ENCODE measurements at places on chromosomes 3 and 15.

DNA sequence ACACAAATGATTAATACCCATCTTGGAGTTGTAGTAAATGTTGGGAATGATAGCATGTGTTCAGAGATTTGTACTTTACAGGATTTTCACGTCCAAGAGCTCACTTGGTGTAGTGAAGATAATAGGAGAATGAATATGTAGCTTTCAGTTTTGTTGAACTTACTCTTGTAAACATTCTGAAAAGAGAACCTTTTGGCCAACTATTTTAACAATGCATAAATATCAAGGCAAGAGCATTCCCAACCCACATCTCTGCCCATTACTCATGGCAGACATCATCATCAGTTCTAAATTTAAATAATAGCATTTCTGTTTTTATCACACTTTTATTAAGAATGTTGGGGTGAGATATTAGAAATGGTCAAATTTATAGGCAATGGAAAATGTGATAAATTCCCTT is 465.2 kb upstream of the TPRG1 start:
- DNase-seq = no peak

GRCh38 chr3:55488398-55489055 is 1.4 kb upstream of the WNT5A start:
- no peak for DNase-seq

GRCh38 chr3:124584552-124585391 is 145.5 kb upstream of the UMPS start:
- peak; percentile 3 for DNase-seq

GRCh38 chr3:12977117-12977808 is 96.0 kb downstream of the IQSEC1 start:
- DNase-seq = no peak

- no peak for DNase-seq
These were observed 298.2 kb upstream of the SLCO3A1 start for GRCh38 chr15:91555312-91555711.

DNA sequence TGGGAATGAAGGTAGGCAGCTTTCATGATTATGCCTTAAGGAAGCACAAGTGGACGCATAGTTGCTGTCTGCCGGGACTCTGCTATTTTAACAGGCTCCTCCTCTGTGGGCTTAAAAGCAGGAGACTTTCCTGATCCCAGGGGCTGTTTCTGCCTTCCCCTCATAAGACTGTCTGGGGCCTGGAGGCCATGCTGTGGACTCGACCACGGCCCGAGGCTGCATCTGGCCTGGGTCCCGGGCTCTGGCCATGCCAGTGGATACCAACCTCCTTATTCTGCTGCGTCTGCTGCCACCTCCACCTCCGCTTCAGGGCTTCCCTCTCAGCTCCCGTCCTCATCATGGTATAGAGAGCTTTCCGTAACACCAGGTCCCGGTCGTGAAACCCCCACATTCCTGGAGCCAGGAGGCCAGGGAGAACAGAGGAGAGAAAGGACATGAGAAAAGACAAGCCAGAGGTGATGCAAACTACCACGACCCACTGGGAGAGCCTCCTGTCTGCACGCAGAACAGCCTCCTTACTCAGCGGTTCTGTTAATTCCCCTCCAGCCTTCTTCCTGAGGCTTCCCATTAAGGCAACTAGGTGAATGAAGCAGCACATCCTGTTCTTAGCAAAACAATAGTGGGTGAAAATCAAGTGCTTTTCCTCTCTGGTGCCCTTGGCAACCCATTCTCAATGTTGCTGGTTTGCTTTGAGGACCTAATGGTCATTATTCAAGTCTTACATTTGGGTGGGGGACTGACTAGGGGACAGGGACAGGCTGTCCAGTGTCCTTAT is 200.5 kb downstream of the KLF13 start:
- DNase-seq = no peak

DNA sequence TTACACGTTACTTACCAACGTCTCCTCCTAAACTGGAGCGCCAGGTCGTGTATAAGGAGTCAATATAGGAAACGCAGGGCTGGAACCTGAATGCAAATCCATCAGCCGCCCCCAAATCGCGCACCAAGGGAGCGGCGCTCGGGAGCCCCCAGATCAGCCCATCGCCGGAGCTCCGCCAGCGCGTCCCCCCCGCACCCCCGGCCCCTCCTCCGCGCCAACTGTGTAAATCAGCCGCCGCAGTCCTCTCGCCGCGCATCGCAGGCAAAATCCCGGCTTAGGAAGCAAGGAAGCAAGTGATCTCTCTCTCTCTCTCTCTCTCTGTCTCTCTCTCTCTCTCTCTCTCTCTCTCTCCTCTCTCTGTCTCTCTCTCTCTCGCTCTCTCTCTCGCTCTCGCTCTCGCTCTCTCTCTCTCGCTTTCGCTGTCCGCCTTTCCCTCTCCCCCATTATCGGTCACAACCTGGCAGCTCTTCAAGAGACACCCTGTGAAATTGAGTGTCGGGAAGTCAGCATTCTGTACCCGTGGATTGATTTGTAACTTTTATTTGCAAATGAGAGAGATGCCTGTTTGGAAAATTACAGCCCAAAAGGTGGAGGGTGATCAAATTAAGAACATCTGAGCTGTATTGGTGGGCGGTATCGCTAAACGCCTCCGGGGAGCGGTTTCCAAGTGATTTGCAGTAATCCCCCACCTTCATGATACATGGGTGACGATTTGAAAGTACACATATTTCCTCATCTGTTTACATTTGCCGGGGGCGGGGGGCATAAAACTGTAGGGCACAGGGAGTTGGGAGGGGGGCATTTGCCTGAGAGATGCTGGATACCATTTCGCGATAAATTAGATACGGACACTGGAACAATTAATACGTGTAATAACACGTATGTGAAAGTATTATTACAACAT is 645 bp upstream of the SLITRK3 start:
- no peak for DNase-seq

GRCh38 chr3:29789686-29790085 is 508.8 kb downstream of the RBMS3 start:
- DNase-seq = no peak

GRCh38 chr3:147416931-147417330 is 7.8 kb downstream of the ZIC1 start:
- no peak for DNase-seq

DNA sequence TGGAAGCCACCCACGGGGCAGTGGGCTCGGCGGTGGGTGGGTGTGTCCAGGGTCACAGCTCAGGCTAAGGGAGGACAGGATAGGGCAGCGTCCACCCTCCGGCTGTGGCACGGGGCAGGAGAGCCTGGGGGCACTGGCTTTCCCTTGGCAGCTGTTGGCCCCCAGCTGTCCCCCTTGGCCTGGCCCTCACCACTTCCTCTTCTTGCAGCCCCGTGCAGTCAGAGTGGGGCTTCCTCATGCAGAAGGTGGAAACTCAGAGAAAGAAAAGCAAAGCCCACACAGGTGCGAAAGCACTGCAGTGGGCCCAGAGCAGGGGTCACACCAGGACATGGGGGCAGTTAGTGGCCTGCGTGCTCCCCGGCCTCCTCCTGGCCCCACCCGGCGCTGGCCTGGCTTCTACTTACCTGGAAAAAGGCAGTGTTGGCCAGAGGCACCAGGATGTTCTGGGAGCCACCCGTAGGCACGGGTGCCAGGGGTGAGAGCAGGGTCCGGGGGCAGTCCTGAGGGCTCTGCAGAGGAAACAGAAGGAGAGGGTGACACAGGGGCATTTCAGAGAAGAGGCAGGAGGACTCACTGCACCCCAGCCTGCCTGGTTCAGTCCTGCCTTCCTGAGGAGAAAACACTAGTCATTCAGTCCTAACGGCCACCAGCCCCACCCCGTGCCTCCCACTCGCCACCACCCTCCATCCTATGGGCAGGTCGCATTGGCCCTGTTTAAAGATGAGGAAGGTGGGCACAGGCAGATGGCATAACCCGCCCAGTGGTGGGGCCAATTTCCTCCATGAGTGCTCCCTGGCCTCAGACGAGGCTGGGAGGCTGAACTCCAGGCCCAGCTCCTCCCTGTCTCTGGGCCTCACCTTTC is 28.3 kb downstream of the PLXND1 start:
- DNase-seq = no peak

DNA sequence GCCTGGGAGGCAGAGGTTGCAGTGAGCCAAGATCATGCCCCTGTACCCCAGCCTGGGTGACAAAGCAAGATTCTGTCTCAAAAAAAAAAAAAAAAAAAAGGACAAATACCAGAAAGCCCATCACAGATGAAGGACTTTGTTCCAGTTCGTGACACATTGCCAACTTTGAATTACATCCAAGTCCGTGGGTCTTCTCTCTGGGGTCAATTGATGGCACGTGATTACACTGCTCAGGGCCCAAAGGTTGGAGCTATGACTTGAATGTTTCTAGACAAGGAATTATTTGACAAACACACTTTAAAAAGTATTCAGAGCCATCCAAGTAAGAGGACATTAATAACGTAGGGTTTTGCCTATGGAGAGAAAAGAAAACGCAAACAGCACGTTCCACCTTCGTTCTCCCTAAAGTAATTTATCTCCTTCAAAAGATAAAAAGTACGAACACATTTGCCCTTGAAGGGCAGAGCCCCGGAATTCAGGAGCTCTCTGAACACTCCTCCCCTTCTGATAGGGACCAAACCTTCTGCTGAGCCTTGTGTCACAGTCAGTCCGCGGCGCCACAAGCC is 31.3 kb upstream of the ST3GAL6 start:
- DNase-seq = no peak

GRCh38 chr3:160103397-160103796 is 114.8 kb downstream of the IL12A start:
- no peak for DNase-seq

DNA sequence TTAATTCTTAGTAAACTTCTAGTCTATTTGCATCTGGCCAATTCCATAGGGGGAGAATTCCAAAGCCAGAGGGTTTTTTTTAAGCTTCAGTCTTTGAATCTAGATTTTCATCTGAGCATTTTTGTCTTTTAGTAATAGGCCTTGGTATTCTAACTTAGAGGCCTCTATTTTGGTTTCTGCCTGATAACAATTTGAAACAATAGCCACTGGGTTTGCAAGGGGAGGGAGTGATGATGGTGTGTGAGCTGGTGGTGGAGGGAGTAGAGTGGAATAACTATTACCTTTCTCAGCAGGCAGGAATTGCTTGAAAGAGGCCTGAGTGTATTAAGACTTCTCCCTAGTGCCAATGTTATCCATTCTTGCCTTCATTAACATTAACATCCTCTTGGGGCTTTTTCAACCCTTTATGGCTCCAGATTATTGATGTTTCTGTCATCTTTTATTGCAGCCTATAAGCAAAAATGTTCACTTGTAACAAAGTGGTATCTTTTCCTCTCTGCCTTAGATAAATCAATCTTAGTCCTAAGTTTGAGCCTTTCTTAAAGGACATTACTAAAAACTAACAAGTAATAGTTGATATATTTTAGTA is 26.5 kb upstream of the TCF12 start:
- DNase-seq = no peak

- no peak for DNase-seq
These were observed 192.9 kb upstream of the EIF1B start for GRCh38 chr3:40116478-40117177.

GRCh38 chr3:183583331-183584245 is 28.1 kb upstream of the KLHL6 start:
- no peak for DNase-seq

DNA sequence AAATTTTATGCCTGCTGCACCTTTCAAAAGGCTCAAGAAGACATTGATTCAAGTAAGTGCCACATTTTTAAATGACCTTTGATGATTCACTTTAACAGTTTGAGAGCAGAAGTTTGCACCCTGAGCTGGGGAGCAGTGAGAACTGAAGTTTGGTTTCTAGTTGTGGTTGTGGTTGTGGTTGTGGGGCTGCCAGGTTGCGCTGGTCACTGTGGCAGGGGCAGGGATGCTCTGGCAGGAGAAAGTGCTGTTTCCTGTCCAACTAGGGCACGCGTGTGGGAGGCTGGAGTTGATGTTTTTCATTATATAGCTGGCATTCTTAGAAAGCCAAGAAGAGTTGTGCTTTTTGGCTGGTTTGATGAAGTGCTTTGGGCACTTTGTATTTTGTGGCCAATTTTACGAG is 339.7 kb upstream of the NR2F2 start:
- no peak for DNase-seq

DNA sequence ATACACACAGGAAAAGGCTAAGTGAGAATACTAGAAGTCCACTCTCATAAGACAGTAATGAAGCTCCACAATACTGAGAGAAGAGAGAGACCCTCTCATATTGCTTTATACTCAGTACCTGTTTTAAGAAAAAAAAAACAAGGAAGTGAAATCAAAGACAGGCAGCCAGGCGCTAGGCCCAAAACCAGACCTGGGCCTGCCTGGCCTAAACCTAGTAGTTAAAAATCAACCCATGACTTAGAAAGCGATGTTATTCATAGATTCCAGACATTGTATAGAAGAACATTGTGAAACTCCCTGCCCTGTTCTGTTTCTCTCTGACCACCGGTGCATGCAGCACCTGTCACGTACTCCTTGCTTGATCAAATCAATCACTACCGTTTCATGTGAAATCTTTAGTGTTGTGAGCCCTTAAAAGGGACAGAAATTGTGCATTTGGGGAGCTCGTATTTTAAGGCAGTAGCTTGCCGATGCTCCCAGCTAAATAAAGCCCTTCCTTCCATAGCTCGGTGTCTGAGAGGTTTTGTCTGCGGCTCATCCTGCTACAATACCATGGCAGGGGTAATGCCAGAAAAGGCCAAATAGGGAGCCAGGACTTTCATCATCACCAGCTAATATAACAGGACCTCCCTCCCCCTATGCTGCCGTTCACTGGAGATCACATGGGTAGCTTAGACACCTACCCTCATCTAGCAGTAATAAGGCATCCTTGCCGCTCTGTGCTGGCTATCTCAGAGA is 1294.1 kb downstream of the NSUN3 start:
- no peak for DNase-seq

GRCh38 chr15:46996359-46996758 is 720.9 kb upstream of the SEMA6D start:
- DNase-seq = no peak

DNA sequence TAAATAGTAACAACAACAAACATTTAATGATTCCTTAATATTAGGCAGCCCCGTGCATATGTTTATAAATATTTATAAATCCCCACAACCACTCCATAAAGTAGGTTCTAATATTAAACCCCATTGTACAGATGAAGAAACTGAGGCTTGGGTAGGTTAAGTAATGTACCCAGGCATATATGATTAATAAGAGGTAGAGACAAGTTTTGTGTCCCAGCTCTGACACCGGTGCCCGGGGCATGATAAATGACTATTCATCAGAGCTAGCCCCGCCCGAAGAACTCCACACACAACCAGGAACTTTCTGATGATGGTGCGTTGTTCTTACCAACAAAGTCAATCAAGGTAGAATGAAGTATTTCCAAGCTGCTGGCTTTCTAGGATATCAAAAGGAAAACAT is 19.4 kb downstream of the CDCP1 start:
- DNase-seq = no peak

DNA sequence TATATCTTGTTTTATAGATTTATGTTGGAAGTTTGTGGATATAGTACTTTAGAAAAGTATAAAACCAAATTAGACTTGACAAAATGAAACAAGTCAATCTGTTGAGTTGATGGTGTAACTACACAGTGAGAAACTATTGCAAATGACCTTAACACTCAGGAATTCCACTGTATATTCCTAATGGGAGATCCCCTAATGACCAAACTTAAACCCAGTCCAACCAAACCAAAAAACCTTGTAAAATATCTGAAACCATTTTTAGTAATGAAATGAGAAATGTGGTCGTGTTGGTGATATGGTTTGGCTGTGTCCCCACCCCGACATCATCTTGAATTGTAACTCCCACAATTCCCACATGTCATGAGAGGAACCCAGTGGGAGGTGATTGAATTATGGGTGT is 31.9 kb upstream of the ATP13A3 start:
- DNase-seq = no peak

All from stimulated activated CD8-positive, alpha-beta memory T cell treated with anti-CD3 and anti-CD28 coated beads, Interleukin-15, amount 100 ng/mL, for 24 hours (primary cell).